Progenitor cell of endocrine pancreas (in vitro differentiated cells): ENCODE measurements at places on chromosomes 1 and 21. TPM values are rescaled to one million over a fixed set of nuclear protein-coding genes. Genes with fewer than 3 reads are reported as not detected.

C1orf226 gene
- total RNA-seq: 5.1 and 6.5 TPM in 2 replicates

CHML gene
- total RNA-seq: 19.1 and 19.9 TPM in 2 replicates

SERTAD4 gene
- 1.1 and 1.8 TPM in 2 replicates for total RNA-seq

DMBX1 gene
- total RNA-seq: not detected in 2 replicates

PLA2G2D gene
- not detected in 2 replicates for total RNA-seq

PLD5 gene
- total RNA-seq: 1.0 and 3.0 TPM in 2 replicates

AMPD1 gene
- not detected in 2 replicates for total RNA-seq

COL6A1 gene
- total RNA-seq: 135 and 137 TPM in 2 replicates

CFAP74 gene
- total RNA-seq: 0.36 and 0.93 TPM in 2 replicates

LRRC53 gene
- 0.07 TPM in 1 of 2 replicates, not detected in the other for total RNA-seq

GRCh38 chr1:39158327-39159086 is 46.0 kb upstream of the MACF1 start:
- peaks cover 61% of the 10 kb centered on the region for H3K4me1 ChIP-seq
- peak overlapping the region; percentile 97 for H3K27ac ChIP-seq
- peak; percentile 43 for DNase-seq
- no peaks in the 10 kb centered on the region for H3K27me3 ChIP-seq
- H3K4me3 ChIP-seq: peak overlapping the region; percentile 71

- no peak overlapping the region for H3K4me3 ChIP-seq
- H3K27ac ChIP-seq: no peak overlapping the region
- peaks cover 14% of the 10 kb centered on the region for H3K4me1 ChIP-seq
- peaks cover 2% of the 10 kb centered on the region for H3K27me3 ChIP-seq
- DNase-seq: no peak
Measured at GRCh38 chr21:32082466-32082865, 196.4 kb downstream of the MIS18A start.

- H3K36me3 ChIP-seq: no peaks in the 10 kb centered on the region
- DNase-seq: peak; percentile 43
- H3K27ac ChIP-seq: no peak overlapping the region
Measured at GRCh38 chr1:93056214-93056613, 22.9 kb upstream of the MTF2 start.

DNA sequence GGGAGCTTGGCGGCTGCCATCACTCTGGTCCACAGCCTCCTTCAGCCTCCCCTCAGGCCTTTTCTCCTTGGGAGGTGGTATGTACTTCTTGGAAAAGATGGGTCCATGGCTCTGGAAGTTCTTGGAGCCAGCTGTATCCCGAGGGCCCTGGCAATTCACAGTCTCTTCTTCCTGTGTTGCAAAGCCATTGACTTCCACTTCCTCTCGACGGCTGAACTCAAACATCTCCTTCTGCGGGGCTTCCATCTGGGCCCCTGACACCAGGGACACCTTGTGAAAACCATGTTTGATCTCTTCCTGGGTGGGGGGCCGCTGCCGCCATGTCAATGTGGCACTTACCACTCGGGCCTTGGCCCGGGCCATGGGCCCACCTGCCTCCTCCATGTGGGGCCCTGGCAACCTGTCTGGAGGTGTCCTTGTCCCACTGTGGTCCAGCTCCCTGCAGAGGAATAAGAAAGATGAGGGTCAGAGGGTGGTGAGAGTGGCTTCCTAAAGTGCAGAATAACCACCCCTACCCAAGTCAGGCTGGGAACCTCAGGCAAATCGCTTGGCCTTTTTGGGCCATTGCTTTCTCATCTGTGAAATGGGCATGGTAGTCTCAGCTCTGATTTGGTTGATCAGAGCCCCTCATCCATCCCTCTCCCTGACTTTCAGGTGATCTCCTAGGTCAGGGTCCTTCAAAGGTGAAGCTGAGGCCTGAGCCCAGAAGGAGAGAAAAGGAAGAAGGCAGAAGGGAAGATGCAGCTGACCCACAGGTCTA is 7.5 kb downstream of the CRYBG2 start:
- no peak overlapping the region for H3K4me3 ChIP-seq
- no peaks in the 10 kb centered on the region for H3K36me3 ChIP-seq
- DNase-seq: no peak
- peaks cover 11% of the 10 kb centered on the region for H3K4me1 ChIP-seq
- H3K27ac ChIP-seq: no peak overlapping the region

GRCh38 chr1:145979746-145980456 is 15.4 kb downstream of the POLR3GL start:
- H3K27me3 ChIP-seq: no peaks in the 10 kb centered on the region
- H3K36me3 ChIP-seq: peaks cover 1% of the 10 kb centered on the region
- no peak for DNase-seq
- peaks cover 6% of the 10 kb centered on the region for H3K4me1 ChIP-seq
- no peak overlapping the region for H3K4me3 ChIP-seq

DNA sequence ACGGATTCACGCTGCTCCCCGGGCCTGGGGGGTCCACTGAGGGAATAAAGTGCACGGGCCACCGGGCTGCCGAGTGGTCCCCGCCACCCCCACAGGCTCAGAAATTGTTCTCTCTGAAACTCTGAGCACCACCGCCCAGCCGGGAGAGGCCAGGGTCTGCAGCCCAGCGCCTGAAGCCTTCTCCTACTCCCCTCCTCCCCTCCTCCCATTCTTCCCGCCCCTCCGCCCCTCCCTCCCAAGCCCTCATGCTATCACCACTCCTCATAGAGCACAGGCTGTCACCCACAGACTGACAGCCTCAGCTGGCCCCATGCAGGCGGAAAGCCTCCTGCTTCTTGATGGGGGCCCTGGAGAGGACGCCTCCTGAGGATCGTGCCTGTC is 707 bp upstream of the GPR153 start:
- DNase-seq: no peak
- H3K27ac ChIP-seq: no peak overlapping the region
- H3K4me1 ChIP-seq: peaks cover 1% of the 10 kb centered on the region
- peaks cover 2% of the 10 kb centered on the region for H3K36me3 ChIP-seq

DNA sequence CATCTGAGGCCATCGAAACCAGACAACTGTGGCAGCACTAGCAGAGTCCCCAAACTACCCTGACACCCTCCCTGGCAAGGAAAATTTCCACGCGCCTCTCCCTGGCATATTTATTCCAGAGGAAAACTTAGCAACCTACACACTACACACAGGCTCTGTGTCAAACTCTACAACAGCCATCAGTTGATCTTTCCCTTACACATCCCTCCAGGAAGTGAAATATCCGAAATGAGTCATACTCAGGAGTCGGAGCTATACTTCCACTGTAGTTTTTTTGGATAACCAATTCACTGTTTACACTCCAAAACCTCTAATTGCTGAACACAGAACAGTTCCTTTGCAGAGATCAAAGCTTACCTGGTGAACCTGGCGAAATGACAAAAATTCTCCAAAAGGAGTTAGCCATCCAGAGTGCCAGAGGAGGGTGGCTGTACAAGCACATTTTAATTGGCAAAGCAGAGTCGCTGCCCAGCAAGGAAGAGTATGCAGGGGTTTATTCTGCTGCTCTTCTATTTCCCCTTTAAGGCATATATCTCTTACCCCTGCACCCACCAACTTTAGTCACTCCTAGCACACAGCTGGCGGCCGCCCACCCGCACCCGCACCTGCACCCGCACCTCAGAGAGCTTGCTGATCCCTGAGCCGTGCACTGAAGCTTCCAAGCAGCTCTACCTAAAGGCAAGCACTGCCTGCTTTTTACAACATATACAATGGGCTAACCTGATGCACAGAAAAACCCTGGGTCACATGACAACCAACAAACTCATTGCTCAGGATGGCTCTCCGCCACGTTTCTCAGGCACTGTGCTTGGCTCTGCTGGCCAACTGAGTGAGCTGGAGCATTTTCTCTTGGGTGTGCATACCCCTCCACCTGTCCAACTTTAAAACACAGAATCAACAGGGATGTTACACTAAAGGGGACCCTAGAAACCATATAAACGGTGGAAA is 54.9 kb downstream of the CAPZB start:
- DNase-seq: no peak
- no peaks in the 10 kb centered on the region for H3K27me3 ChIP-seq
- peak overlapping the region; percentile 83 for H3K27ac ChIP-seq
- H3K36me3 ChIP-seq: no peaks in the 10 kb centered on the region

DNA sequence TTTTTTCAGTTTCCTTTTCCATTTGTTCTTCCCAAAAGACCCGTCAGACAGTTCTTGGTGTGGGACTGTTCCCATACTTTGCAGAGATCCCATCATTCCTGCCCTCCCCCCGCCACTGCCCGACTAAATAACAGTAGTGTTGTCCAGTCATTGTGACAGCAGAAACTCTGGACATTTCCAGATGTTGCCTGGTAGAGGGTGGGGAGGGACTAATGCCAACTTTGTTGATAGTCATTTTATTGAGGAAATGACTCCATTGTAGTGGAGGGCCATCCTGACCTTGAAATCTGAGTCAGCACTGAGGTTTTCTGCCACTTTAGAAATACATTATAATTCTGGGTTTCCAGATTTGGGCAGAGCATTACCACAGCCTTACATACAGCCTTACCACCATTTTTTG is 85.4 kb downstream of the CEP350 start:
- no peak overlapping the region for H3K27ac ChIP-seq
- no peak overlapping the region for H3K4me3 ChIP-seq
- no peaks in the 10 kb centered on the region for H3K4me1 ChIP-seq
- no peak for DNase-seq
- H3K27me3 ChIP-seq: no peaks in the 10 kb centered on the region
- peaks cover 35% of the 10 kb centered on the region for H3K36me3 ChIP-seq

DNA sequence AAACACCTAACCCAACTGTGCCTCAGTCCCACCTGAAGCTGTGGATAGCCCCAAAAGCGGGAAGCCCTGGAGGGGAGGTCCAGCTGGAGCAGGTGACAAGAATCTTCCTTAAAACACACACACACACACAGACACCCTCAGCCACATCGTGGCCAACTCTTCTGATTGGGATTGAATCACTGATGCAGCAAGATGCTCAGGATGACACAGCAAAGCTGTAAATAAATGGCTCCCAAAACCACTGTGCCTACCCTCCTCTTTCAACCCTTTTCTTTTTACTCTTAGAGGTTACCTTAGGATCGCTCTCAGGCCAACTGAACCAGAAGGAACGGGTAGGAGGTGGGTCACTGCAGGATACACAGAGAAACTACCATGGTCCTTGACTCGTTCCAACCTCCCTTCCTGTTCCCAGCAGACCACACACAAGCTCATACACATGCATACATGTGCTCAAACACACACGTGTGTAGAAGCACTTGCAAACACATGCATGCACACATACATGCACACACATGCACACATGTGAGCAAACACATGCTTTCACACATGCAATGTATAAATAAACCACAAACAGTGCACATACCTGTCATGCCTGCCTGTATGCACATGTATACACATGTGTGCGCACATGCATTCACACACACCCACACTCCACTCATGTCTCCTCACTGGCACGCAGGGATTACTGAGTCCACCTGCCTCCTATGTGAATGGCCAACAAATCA is 14.4 kb downstream of the CAPN9 start:
- peaks cover 11% of the 10 kb centered on the region for H3K4me1 ChIP-seq
- H3K27me3 ChIP-seq: no peaks in the 10 kb centered on the region
- H3K27ac ChIP-seq: peak overlapping the region; percentile 14
- no peak overlapping the region for H3K4me3 ChIP-seq
- DNase-seq: no peak

- H3K36me3 ChIP-seq: no peaks in the 10 kb centered on the region
- peak; percentile 61 for DNase-seq
- no peak overlapping the region for H3K27ac ChIP-seq
- H3K4me3 ChIP-seq: no peak overlapping the region
- H3K27me3 ChIP-seq: peaks cover 34% of the 10 kb centered on the region
Measured at GRCh38 chr1:6033986-6034749, 11.5 kb upstream of the KCNAB2 start.

DNA sequence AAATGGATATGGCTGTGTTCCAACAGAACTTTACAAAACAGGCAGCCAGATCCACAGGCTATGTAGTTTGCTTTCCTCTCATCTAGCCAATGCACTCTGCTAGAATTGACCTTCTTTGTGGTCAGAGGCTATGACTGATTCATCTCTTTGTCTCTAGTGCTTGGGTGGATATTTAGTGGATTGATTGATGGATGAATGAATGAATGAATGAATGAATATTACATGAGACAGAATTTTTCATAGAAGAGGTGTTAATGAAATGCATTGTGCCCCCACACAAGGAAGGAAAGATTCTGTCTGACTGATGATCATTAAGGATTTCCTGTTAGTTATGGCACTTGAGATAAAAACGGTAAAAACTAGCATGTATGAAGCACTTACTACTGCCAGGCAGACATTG is 50.5 kb upstream of the ZYG11A start:
- DNase-seq: no peak
- no peak overlapping the region for H3K27ac ChIP-seq
- no peaks in the 10 kb centered on the region for H3K27me3 ChIP-seq
- no peaks in the 10 kb centered on the region for H3K4me1 ChIP-seq

DNA sequence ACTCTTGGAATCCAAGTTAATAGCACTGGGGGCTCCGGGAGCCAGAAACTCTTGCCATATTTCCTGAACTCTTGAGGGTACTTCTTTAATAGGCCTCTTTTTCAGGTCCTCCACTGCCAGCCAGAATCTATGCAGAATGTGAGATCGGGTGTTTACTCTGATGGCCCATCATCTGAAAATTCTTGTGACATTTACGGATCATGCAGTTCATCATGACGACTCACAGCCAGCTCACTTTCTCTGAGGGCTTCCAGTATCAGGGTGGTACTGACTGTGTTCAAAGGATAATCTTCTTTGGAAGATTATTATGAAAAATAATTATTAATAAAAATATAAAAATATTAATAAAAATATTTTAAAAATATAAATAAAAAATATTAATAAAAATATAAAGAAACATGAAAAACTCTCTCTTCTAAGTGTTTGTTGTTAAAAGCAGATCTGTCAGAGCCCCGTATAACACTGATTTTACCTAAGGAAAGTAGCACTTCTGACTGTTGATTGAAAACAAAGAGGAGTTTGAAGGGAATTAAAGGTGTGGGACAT is 194.3 kb upstream of the GREM2 start:
- H3K4me3 ChIP-seq: no peak overlapping the region
- no peaks in the 10 kb centered on the region for H3K27me3 ChIP-seq
- H3K27ac ChIP-seq: no peak overlapping the region
- no peaks in the 10 kb centered on the region for H3K4me1 ChIP-seq

- H3K27ac ChIP-seq: no peak overlapping the region
- H3K4me1 ChIP-seq: peaks cover 1% of the 10 kb centered on the region
- H3K27me3 ChIP-seq: no peaks in the 10 kb centered on the region
Measured at GRCh38 chr1:186512698-186513457, 52.0 kb upstream of the PDC start.

DNA sequence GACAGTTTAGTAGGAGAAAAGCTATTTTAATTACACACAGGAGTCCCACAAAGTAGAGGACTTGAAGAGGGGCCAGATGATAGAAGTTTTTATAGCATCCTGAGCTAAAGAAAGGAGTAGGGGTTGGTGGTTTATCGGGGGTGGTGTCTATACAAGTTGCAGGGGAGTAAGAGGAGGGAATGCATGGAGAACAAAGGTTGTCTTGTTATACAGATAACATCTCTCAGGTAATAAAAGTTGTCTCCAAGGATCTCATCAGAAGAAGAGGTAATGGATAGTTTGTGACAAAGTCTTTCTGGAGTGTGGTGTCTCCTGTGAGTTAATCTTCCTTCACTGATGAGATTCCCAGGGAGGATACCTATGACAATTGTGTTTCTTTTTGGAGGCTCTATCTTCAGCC is 23.4 kb upstream of the NUF2 start:
- H3K4me1 ChIP-seq: peaks cover 5% of the 10 kb centered on the region
- H3K27me3 ChIP-seq: no peaks in the 10 kb centered on the region
- peaks cover 7% of the 10 kb centered on the region for H3K36me3 ChIP-seq
- no peak overlapping the region for H3K27ac ChIP-seq
